Kidney (tissue), 22 donors: ENCODE measurements at places on chromosomes 12 and 14. TPM values are rescaled to one million over a fixed set of nuclear protein-coding genes. Genes with fewer than 3 reads are reported as not detected.

GRCh38 chr14:102452302-102452701, 57.3 kb downstream of the ANKRD9 start:
- DNase-seq, result no peak

- DNase-seq, result no peak
Measured at GRCh38 chr12:29530436-29530835, 33.0 kb upstream of the OVCH1 start.

TAS2R19 gene
- 4.6 TPM for total RNA-seq

- DNase-seq, result no peak
Measured at GRCh38 chr14:51836417-51836816, 24.0 kb upstream of the GNG2 start.

DNA sequence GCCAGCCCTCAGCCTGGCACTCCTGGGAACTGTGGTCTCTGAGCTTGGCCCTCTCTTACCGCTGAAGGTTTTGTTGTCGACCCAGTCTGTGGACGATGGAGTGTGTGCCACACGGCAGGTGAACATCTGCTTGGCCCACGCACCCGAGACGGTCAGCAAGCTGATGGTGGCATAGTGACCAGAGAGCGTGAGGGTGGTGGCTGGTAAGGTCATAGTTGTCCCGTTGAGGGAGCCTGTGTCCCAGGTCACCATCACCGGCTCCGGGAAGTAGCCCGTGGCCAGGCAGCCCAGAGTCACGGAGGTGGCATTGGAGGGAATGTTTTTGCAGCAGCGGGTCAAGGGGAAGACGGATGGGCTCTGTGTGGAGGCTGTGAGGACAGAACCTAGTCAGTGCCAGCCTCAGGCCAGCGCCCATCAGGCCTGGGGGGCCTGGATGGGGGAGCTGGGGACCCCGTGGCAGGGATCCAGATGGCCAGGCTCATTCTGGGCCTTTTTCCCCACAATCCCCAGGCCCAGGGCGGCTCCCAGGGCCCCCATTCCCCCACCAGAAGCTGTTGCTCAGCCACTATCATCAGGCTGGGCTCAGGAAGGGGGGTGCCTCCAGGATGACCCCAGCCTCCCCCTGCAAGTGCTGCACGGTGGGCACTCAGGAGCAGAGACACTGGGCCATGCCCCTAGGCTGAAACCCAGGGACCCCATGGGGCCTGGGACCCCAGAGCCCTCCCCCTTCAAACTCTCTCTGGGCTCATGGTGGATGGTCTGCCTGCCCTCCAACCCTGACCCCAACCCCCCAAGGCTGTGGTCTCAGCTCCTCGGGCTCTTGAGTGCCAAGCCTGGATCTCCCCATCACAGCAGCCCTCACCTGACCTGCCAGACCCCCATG, 75.2 kb downstream of the TMEM121 start:
- no peak for DNase-seq

DNA sequence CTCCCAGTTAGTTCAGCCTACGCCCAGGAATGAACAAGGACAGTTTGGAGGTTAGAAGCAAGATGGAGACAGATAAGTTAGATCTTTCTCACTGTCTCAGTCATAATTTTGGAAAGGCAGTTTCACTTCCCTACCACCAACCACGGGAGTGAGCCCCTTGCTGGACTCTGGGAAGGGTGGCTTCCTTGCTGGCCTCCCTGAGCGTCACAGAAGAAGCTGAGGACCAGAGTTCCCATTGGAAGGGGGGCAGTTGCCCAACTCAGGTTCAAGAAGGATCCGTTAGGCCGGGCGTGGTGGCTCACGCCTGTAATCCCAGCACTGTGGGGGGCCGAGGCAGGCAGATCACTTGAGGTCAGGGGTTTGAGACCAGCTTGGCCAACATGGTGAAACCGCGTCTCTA, 106.2 kb upstream of the MAX start:
- DNase-seq, result no peak

DNA sequence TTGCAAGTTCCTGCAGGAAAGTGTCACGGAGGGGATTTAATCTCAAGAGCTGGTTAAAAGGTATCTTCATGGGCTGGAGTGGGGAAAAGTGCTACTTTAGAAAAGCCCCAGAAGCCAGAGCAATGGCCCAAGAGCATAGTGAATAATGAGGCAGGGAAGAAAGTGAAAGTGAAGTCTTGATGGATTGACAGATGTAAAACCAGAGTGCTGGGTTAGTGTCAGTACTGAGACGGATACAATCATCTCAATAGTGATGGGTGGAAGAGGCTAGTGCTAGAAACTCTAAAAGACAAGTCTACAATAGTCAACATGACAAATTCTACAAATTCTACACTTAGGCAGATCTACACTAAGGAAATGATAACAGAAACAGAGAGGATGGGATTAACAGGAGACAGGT, 68.1 kb downstream of the CIT start:
- no peak for DNase-seq

DEPDC4 gene
- 1.4 TPM for total RNA-seq

- no peak for DNase-seq
Measured at GRCh38 chr14:78782551-78782950, 612.4 kb downstream of the NRXN3 start.
